ENCODE measurements at places on chromosomes 4 and X.

GRCh38 chrX:38347136-38347535 is 5.3 kb upstream of the OTC start:
- no peak for DNase-seq

DNA sequence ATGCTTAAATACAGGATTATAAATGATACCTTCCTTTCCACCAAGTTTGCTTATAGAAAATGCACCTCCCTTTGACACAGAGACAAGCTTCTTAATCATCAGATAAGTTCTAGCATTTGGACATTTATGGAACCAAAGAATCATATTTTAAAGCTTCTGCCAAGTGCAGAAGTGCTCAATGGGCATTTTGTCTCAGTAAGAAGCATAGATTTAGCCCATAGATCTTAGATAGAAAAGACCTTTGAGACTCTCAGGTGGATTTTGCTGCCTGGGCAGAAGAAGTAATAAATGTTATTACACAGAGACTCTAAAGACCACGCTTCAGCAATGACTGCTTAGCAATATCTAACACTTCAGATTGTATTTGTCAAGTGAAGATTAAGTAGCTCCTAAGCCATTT is 174.6 kb downstream of the VEGFC start:
- no peak for DNase-seq

DNA sequence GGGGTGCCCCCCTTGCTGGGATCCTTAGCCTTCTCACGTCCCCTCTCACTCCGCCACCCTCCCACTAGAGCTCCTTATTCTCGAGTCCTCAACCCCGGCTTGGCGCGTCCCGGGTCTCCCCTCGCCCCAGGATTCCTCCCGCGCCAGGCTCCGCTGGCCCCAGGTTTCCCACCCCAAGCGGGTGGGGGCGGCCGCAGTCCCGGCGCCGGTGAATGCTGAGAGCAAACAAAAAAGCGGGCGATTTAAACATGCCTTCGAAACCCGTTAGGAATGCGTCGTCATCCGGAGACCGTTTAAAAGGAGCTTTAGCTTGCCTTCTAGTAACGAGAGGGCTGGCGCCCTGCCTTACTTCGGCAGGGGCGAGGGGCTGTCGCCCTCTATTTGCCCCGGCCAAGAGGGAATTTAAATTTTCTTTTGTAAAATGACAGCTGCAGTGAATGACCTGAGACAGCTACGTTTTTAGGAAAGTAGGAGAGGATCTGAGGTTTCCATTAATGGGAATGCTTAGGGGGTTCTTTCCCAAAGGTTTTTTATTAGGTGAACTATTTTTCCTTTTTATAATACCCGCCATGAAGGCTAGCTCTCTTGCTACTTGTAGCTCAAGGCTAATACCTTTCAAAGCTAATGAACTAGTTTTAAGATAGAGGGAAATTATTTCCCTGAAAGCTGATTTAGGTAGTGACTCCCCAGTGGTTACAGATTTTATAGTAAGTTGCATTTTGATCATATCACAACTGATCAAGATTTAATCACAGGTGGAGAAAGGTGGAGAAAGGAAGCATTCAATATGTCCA is 3.1 kb downstream of the JADE1 start:
- no peak for DNase-seq

DNA sequence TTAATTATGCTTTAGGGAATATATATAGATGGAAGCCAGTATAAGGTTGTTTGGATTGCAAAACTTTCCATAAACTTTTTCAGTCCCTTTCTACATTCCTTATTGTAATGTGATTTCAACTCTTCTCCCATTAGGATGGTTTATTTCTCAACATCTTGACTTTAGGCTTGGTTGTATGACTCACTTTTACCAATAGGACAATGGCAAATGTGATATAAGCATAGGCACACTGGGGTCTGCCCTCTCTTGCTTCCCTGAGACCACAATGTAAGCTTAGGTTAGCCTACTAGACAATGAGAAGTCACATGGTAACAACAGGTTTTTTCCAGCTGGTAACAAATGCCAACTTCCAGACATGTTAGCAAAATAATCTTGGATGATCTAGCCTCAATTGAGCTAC is 163.3 kb upstream of the RBPJ start:
- no peak for DNase-seq

GRCh38 chr4:181376058-181376457 is 867.1 kb upstream of the TENM3 start:
- no peak for DNase-seq

DNA sequence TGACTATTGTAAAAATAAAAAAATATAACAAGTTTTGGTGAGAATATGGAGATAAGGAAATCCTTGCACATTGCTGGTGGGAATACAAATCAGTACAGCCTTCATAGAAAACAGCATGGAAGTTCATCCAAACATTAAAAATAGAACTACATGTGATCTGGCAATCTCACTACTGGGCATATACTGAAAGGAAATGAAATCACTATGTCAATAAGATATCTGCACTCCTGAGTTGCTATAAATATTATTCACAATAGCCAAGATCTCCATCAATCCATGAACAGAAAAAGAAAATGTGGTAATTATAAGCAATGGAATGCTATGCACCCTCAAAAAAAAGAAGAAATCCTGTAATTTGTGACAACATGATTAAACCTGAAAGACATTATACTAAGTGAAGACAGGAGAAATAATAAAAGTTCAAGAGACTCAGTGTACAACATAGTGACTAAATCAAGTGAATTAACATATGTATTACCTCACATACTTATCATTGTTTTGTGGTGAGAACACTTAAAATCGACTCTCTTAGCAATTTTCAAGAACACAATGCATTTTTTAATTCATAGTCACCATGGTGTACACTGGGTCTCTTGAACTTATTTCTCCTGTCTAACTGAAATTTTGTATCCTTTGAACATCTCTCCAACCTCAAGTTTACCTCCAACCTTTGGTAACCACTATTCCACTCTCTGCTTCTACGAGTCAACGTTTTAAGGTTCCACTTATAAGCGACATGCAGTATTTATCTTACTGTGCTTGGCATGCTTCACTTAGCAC is 1703.7 kb upstream of the AGA start:
- DNase-seq: no peak

DNA sequence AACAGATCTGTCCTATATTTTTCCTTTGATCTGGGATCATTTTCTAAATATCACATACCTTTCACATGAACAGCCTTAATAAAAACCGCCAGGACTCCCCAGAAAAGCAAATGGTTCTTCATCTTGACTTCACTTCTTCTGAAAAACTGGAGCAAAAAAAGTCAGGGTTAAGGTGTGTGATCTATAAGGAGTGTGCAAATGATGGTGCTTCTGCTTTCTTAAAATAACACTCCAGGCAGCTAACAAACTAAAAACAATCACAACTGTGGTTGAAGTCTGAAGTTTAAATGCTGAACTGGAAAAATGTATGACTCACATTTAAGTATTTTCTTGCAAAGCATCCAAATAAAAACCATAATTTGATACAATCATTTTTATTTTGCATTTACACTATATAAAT is at the start of gene JCHAIN:
Gene JCHAIN (minus strand): TSS at position 140 of the 400 bp plus-strand sequence. CDS start 18 bp downstream, at position 122.
- DNase-seq: no peak

GRCh38 chr4:7430368-7430964 is 4.3 kb downstream of the PSAPL1 start:
- no peak for DNase-seq

DNA sequence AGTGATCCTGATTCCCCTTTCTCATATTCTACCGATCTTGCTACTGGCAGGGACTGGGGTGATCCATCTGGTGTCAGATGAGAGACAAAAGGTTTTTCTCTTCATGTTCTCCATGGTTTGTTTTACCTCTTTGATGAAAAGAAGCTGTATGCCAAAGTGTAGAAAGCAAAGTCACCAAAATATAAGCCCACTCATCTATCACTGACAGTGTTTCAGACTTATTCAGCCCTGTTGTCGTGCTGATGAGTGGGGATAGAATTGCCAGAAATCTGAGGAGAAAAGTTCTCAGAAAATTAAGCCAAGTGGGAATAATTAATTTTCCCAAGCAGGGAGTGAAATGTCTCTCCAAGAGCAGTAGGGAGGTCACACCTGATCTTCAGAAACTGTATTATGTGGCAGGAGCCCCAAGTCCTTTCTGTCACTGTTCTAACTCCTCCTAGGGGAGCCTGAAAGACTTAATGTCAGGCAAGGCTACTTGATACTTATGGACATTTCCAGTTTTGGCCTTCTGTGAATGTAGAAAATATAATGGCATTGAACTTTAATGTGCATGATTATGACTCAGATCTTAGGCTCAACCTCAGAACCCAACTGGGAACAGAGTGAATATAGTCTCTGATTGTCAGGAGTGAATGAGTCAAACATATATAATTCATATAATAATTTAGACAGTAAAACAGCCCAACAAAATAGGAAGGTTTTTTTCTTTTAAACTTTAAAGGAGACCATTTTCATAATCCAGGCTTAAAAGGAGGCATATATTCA is 298.1 kb downstream of the ANKRD50 start:
- no peak for DNase-seq

GRCh38 chr4:81914623-81915022 is 442.9 kb upstream of the RASGEF1B start:
- DNase-seq: no peak

GRCh38 chr4:55884093-55884850 is 30.8 kb downstream of the EXOC1 start:
- no peak for DNase-seq

GRCh38 chrX:132271311-132271778 is 52.1 kb upstream of the RAP2C start:
- no peak for DNase-seq

- no peak for DNase-seq
Measured at GRCh38 chrX:129938081-129938480, 32.1 kb downstream of the UTP14A start.

- no peak for DNase-seq
Measured at GRCh38 chrX:347351-348117, 28.9 kb upstream of the GTPBP6 start.

DNA sequence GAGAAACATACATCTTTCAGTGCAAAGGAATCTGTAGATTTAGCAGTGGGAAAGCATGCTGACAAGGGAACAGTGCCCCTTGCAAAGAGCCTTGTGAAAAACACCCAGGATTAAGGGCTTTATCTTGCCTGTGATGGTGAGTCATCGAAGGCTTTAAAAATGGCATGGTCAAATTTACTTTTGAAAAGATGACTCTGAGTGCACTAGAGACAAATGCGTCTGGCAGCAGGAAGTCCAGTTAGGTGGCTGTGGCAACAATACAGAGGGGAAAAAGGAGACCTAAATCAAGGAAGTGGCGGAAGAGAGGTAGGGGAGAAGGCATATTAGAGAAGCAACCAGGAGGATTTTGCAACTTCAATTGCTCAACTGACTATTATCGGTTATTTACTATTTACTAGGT is 472.6 kb upstream of the CPEB2 start:
- no peak for DNase-seq

DNA sequence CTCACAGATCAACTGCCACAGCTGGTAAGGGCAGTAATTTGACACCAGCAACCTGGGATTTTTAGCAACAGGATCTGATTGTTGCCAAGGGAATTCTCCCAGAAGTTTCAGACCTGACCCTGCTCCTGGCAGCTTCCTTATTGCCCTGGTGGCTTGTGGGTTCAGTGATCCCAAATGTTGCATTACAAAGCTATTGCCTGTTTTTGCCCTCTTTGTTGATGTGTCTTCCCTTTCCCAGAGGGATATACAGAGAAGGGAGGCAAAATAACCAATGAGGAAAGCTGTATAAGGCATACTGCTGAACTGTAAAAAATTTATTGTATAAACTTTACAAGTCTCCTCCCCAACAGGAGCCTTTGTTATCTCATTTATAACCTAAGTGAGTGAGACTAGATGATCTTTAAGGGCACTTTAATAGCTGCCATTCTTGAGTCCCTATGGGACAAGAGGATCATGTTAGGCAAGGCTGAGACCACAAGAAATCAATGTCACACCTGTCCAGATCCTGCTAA is 22.2 kb downstream of the VSIG4 start:
- no peak for DNase-seq

GRCh38 chr4:183163135-183163534 is 64.1 kb downstream of the WWC2 start:
- DNase-seq: no peak

DNA sequence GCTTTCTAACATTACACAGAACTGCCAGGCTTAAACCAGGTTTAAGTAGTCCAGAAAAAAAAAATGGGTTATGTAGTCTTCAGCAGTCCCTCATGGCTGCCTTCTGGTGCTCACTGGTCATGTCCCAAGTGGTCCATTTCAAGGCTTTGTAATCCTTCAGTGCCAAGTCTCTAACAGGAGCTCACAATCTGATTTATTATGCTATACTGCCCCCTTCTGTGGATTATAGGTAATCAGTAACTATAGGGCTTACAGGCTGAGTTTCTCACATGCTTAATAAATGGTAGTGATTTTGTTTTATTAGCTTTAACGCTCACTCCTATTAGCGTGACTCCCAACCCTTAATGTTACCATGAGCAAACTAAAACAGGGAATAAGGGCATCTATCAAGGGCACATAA is 92.5 kb upstream of the EDA2R start:
- DNase-seq: no peak

DNA sequence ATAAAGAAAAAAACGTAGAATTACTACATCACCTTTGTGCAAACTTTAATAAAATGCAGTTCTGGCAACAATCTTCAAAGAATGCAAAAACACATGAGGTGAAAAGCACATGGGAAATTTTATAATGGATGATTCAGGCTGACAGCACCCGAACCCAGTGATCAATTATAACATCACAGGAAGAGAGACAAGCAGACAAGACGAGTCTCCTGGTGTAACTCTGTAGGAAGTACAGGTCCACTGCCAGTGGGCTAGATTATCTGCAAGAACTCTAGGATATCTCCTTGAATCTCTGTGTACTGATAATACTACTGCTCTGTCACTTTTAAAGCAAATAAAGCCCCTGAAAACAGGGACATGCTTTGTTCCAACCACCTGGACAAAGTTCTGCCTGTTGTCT is 58.9 kb upstream of the NXF3 start:
- no peak for DNase-seq

GRCh38 chr4:159941076-159941475 is 838.2 kb downstream of the RAPGEF2 start:
- no peak for DNase-seq

DNA sequence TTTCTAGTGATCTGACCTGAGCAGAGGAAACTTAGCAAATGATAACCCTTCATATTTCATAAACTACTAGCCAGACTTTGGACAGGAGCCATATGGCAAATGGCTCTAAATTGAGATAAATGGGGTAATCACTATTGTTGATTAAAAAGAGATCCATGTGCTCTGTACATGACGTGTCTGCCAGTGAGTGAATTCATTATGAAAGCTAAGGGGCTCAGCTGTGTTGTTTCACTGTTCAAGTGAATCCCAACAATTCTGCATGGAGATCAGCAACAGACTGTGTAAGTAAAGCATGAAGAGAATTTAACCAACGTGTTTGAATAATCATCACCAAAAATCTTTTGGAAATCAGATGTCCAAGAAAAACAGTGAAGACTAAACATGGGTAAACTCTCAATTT is 9.5 kb upstream of the QRFPR start:
- DNase-seq: no peak
